Activated CD4-positive, alpha-beta T cell treated with anti-CD3 and anti-CD28 coated beads, Interleukin-10, Interleukin-2, amounts not matched to agents 100 ng/mL and 50 ng/mL, durations not matched to agents 16 hours and 8 hours (primary cell): ENCODE measurements at places on chromosomes 13 and 19.
A peak's percentile ranks its signal among the peaks of the same experiment; 100 is the strongest.

DNA sequence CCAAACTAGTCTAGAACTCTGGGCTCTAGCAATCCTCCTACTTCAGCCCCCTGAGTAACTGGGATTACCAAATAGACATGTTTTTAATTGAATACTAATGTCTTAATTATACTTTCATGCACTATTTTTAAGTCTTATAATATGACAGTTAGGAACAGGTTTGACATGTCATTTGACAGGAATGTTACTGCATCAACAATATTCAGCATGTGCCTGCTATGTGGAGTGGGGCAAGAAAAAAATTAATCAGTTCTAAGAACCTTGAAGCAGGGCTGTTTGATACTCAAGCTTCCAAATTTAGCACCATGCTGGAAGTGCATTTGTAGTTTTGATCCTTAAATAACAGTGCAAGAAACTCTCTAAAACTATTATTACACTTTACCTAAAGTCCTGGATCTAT lies 265.3 kb downstream of the MZT1 start:
- no peak for DNase-seq

- no peak for DNase-seq
These were observed 420.5 kb downstream of the FGF9 start for GRCh38 chr13:22091222-22091970.

- no peak for DNase-seq
These were observed 143.9 kb upstream of the IPO5 start for GRCh38 chr13:97809576-97809975.

DNA sequence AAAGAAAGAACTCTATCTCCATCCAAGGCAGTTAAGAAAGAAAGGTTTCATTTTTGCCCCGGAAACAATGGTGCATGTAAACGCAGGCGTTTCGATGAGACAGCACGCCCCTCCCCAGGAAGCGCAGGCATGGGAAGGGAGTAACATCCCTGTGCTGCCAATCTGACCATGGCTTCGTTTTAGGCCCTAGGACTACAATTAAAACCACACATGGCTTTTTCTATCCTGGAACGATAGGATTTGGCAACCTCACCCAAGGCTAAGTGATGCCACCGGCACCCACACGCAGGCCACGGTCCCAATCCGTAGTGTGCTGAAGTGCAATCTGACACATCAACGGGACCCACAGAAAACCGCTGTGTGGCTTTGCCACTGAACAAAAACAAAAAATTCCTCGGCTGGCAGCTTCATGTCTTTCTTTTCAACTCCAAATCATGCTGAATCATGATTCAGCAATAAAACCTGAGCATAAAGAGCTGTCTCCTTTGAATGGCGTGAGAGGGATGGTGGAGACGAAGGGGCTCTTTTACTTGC lies 24.2 kb downstream of the RANBP3 start:
- peak; percentile 62 for DNase-seq

- DNase-seq: no peak
These were observed 16.4 kb downstream of the SULT2B1 start for GRCh38 chr19:48568345-48568886.

- DNase-seq: peak; percentile 52
These were observed 9.5 kb downstream of the NR2F6 start for GRCh38 chr19:17235971-17236777.

DNA sequence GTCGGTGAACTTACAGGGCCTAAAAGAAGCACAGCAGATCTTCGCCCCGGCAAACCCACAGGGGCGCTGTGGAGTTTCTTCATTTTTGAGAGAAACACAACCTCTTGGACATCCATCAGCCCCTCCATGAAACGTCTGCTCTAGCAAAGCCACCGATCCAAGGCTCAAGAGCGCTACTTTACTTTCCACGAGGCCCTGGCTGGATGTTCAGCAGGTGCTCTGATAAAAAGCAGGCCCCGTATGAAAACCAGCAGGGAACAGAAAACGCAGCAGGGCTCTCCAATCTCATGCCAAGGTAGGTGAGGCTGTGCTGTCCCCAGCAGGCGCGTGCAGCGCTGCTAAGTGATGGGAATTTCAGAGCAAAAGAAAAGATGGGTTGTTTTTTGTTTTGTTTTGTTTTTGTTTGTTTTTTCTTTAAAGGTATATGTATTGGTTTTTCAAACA lies 86.7 kb downstream of the IRS2 start:
- DNase-seq: no peak

- DNase-seq: no peak
These were observed 43.6 kb downstream of the LYL1 start for GRCh38 chr19:13058951-13059660.

GRCh38 chr13:98041081-98041820 lies 87.8 kb downstream of the IPO5 start:
- no peak for DNase-seq

DNA sequence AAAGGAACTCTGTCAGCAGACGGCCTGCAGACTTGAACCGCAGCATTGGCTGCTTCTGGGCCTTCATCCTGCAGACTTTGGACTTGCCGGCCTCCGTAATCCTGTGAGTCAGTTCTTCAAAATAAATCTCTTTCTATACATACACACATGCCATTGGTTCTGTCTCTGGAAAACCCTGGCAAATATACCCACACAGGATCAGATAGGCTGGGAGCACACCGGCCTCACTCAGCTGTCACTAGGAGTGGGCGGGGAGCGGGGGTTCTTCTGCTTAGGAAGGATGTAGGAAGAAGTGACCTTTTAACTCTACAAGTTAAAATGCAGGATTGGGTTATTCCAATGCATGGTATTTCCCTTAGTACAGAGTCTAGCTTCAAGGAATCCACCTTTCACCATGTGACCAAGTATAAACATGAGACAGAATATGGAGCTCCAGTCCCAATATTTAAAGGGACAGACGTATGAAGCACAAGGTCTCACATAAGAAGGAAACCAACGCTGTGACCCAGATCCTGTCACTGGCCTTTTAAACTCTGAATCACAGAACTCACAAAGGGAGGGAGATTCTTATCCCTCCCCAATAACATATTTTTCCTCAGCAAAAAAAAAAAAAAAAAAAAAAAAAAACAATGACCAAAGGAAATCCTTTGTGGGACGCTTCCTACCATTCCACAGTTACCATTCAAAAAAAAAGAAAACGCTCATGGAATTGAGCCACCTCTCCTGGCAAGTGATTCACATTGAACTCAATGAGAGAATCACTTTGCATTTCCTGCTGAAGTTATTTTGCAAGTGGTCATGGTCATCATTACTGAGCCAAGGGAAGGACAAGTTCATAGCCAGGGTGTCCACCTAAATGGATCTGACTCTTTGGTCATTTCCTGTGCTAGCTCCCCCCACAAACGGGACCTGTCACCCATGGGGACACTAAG lies 352.9 kb downstream of the FOXO1 start:
- no peak for DNase-seq

GRCh38 chr13:38900188-38900587 lies 90.4 kb downstream of the STOML3 start:
- no peak for DNase-seq

- DNase-seq: no peak
These were observed 178.4 kb downstream of the MYO16 start for GRCh38 chr13:108807841-108808240.

DNA sequence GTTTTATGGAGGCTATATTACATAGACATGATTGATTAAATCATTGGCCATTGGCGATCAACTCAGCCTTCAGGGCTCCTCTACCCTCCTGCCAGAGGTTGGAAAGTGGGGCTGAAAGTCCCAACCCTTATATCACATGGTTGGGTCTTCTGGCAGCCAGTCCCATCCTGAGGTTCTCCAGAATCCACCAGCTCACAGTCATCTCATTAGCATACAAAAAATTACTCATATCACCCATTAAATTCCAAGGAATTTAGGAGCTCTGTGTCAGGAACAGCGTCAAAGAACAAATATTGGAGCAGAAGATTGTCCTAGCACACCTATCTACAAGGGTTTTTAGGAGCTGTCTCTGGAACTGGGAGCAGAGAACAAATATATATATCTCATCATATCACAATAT lies 39.4 kb upstream of the FARP1 start:
- DNase-seq: no peak

GRCh38 chr13:48667136-48667535 lies 13.4 kb downstream of the CYSLTR2 start:
- DNase-seq: no peak

- DNase-seq: no peak
These were observed 111.6 kb upstream of the OBI1 start for GRCh38 chr13:78770601-78771000.

DNA sequence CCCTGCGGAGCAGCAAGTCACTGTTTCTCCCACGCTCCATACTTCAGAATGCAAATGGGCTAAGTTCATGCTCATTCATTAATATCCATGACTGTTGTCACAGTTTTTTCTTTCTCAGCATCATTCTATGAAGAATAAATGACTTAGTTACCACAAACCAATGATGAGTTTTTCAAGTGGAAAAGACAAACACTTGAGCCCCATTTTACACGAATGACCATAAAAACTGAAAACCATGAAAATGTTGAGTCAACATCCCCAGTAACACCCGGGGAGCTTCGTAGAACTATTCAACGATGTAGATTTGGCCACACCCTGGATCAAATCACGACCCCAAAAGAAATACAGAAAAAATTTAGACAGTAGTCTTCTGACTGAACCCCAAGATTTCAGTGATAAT lies 99.8 kb upstream of the GJB6 start:
- DNase-seq: no peak

- DNase-seq: no peak
These were observed 2.9 kb downstream of the CDC16 start for GRCh38 chr13:114237415-114238112.

GRCh38 chr19:50250450-50251136 lies 47.2 kb downstream of the MYH14 start:
- no peak for DNase-seq
